ENCODE measurements at places on chromosomes 7 and 10.
A peak's percentile ranks its signal among the peaks of the same experiment; 100 is the strongest.

GRCh38 chr7:67990716-67991115, 994.1 kb downstream of the TYW1 start:
- no peak for DNase-seq

DNA sequence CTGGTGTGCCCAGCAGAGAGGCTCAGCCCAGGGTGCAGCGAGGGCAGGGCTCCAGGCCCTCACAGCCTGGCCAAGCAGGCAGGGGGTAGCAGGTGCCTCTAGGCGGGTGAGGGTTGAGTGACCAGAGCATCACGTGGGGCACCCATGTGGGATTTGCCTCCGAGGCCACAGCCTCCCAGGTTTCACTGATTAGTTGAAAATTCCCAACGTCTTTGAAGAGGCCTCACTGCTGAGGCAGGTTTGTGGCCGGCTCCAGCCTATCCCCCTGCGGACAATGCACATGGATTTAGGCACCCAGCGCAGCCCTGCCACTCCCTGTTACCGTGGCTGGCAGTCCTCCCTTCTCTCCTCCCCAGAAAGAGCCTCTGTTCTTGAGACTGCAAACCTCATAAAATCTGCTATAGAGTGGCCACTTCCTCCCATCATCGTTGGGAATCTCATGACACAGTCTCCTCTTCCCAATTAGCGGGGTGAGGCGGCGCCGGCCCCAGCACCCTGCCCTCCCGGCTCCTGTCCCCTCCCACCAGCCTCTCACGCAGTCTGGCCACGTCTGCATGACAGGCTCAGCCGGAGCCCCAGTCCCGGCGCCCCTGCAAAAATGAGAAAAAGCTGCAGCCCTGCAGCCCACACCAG, 10.8 kb downstream of the MYL10 start:
- DNase-seq = peak; percentile 79

- DNase-seq = no peak
Measured at GRCh38 chr7:4692055-4692454, 10.0 kb downstream of the FOXK1 start.

- peak; percentile 62 for DNase-seq
Measured at GRCh38 chr10:58385784-58386112, 538 bp downstream of the TFAM start.

GRCh38 chr7:36651404-36651803, 72.9 kb downstream of the AOAH start:
- DNase-seq = peak; percentile 82

DNA sequence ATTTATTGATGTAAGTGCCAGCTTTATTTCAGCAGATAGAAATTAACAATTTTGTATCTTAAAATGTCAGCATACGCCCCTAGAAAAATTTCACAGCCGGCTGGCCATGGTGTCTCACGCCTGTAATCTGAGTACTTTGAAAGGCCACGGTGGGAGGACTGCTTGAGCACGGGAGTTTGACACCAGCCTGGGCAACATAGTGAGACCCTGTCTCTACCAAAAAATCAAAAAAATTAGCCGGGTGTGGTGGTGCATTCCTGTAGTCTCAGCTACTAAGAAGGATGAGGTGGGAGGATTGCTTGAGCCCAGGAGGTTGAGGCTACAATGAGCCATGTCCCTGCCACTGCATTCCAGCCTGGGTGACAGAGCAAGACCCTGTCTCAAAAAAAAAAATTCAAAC, 14.1 kb downstream of the GTF2I start:
- no peak for DNase-seq

- no peak for DNase-seq
Measured at GRCh38 chr7:2607923-2608904, 23.6 kb upstream of the TTYH3 start.

DNA sequence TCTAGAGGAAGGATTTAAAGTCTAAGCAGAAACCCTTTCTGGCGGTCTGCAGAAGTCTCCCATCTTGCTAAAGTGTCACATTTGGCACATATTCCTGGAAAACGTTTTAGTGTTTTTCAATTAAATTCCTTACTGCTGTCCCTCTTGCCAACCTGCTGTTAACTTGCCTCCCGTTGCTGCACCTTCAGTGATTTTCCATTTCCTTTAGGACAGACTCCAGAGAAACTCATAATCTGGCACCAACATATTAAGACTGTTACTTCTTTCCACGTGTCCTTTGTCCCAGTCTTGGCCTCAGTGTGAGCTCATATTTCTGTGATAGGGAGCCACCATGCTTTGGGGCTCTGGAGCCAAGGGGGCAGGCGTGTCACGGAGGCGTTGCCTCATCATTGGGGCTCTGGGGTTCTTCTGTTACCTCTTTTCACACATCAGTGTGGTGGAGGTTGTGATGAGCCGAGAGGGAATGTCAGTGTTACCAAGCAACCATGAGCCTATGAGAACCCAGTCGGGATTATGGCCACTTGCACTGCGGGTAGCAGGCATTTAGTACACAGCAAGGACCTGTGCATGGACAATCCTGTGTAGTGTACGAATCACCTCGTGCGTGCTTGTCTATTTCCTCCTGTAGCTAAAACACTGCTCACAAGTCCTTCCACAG, 26.0 kb upstream of the ZNF32 start:
- DNase-seq = no peak

All from EL (cell line).